Nasal cavity respiratory epithelium epithelial cell of viscerocranial mucosa (primary cell): ENCODE measurements at places on chromosomes 16 and 17. TPM values are rescaled to one million over a fixed set of nuclear protein-coding genes. Genes with fewer than 3 reads are reported as not detected.

Gene KRTAP1-5
- total RNA-seq = not detected in 2 replicates

Gene MARVELD3
- 18.5 and 48.7 TPM in 2 replicates for total RNA-seq

Gene HS3ST6
- 0.34 and 0.50 TPM in 2 replicates for total RNA-seq

Gene NF1
- 51.9 and 78.9 TPM in 2 replicates for total RNA-seq

Gene PPP1R27
- not detected in 2 replicates for total RNA-seq

Gene CCDC200
- not detected in 2 replicates for total RNA-seq

Gene E2F4
- 49.9 and 66.8 TPM in 2 replicates for total RNA-seq

Gene YBX2
- 0.34 and 1.1 TPM in 2 replicates for total RNA-seq

Gene CHD9NB
- 0.68 and 1.1 TPM in 2 replicates for total RNA-seq

Gene LITAF
- 77.6 and 198 TPM in 2 replicates for total RNA-seq

Gene KRT32
- total RNA-seq = not detected in 2 replicates

Gene RPUSD1
- 24.4 and 24.6 TPM in 2 replicates for total RNA-seq

Gene ARHGDIG
- 0.34 TPM in 1 of 2 replicates, not detected in the other for total RNA-seq

Gene SOST
- not detected in 2 replicates for total RNA-seq

Gene PFN1
- 416 and 612 TPM in 2 replicates for total RNA-seq

Gene KRT222
- under 0.01 TPM in 1 of 2 replicates, not detected in the other for total RNA-seq

Gene TBC1D3L
- 2.7 and 4.3 TPM in 2 replicates for total RNA-seq

Gene SLC22A31
- 0.14 and 0.34 TPM in 2 replicates for total RNA-seq

Gene TPSG1
- not detected in 2 replicates for total RNA-seq

Gene CACNB1
- total RNA-seq = 1.4 and 6.2 TPM in 2 replicates

Gene CD7
- total RNA-seq = not detected in 2 replicates

Gene CLDN9
- total RNA-seq = under 0.01 and 0.14 TPM in 2 replicates

Gene PTX4
- total RNA-seq = not detected in 2 replicates

Gene ANKRD40CL
- total RNA-seq = not detected in 2 replicates

Gene ZNF750
- 10.6 and 32.6 TPM in 2 replicates for total RNA-seq

Gene GLG1
- total RNA-seq = 87.1 and 229 TPM in 2 replicates

Gene HSDL1
- total RNA-seq = 25.7 and 35.9 TPM in 2 replicates

Gene ABCA10
- 1.0 and 1.3 TPM in 2 replicates for total RNA-seq

Gene CETP
- total RNA-seq = not detected in 2 replicates

Gene SLC38A8
- 0.34 TPM in 1 of 2 replicates, not detected in the other for total RNA-seq

Gene TM4SF5
- total RNA-seq = not detected in 2 replicates

Gene PLA2G15
- total RNA-seq = 5.8 and 19.4 TPM in 2 replicates

Gene PLXDC1
- total RNA-seq = 0.21 TPM in 1 of 2 replicates, not detected in the other

Gene KCNAB3
- total RNA-seq = under 0.01 and 0.21 TPM in 2 replicates

Gene KLHL10
- total RNA-seq = 0.14 TPM in 1 of 2 replicates, not detected in the other

Gene EME1
- total RNA-seq = 0.14 and 0.68 TPM in 2 replicates

Gene LPCAT2
- total RNA-seq = 12.0 and 17.4 TPM in 2 replicates

Gene IGF2BP1
- under 0.01 and 0.07 TPM in 2 replicates for total RNA-seq

Gene SEC14L5
- total RNA-seq = 0.14 and 0.34 TPM in 2 replicates

Gene UBE2G1
- 44.4 and 66.3 TPM in 2 replicates for total RNA-seq

Gene ANKRD11
- 50.6 and 144 TPM in 2 replicates for total RNA-seq

Gene CD300E
- total RNA-seq = not detected in 2 replicates

Gene CCT6B
- 0.78 and 1.0 TPM in 2 replicates for total RNA-seq

Gene PRSS22
- total RNA-seq = 7.5 and 54.4 TPM in 2 replicates
